Endodermal cell (in vitro differentiated cells): ENCODE measurements at places on chromosomes 12 and 14.

GRCh38 chr12:6061660-6062059 is 62.8 kb downstream of the VWF start:
- DNase-seq, result no peak

- DNase-seq, result no peak
These were observed 578 bp downstream of the DCAF5 start for GRCh38 chr14:69152181-69152901.

DNA sequence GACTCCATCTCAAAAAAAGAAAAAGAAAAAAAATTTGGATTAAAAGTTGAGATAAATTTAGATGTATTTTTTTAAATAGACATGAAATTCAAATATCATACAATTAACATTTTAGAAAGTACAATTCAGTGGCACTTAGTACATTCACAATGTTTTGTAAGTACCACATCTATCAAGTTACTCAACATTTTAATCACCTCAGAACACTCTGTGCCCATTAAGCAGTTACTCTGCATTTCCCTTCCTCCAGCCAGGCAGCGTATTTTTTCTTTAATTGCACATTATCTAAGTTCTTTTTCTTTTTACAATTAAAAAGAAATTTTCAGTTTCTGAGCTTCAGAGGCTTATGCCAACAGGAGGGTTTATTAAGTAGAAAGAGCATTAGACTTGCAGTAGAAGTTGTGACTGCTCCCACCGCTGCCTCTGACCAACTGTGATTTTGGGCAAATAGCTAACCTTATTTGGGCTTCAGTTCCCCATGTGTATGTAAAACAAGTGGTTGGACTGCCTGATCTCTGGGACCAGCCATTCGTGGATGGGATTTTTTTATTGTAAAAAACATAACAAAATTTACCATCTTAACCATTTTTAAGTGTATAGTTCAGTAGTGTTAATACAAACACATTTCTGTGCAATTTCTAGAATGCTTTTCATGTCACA is 65.7 kb downstream of the WNK1 start:
- DNase-seq, result no peak

DNA sequence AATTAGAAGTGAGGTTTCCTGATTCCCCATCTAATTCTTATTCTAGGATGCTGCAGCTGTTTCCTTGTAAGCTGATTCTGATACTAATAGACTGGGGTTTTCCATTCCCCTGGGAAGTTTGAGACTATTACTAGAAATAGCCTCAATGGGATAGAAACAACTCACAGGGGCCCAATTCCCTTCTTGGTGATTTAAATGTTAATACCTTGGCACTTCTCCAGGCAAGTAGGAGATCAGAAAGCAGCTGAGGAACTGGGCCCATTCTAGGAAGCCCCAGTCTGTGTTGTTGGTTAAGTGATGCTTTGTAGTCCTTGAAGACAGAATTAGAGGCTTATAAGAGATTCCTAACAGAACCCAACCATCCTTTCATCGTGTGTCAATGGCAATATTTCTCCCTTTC is 407.0 kb upstream of the SEL1L start:
- no peak for DNase-seq

DNA sequence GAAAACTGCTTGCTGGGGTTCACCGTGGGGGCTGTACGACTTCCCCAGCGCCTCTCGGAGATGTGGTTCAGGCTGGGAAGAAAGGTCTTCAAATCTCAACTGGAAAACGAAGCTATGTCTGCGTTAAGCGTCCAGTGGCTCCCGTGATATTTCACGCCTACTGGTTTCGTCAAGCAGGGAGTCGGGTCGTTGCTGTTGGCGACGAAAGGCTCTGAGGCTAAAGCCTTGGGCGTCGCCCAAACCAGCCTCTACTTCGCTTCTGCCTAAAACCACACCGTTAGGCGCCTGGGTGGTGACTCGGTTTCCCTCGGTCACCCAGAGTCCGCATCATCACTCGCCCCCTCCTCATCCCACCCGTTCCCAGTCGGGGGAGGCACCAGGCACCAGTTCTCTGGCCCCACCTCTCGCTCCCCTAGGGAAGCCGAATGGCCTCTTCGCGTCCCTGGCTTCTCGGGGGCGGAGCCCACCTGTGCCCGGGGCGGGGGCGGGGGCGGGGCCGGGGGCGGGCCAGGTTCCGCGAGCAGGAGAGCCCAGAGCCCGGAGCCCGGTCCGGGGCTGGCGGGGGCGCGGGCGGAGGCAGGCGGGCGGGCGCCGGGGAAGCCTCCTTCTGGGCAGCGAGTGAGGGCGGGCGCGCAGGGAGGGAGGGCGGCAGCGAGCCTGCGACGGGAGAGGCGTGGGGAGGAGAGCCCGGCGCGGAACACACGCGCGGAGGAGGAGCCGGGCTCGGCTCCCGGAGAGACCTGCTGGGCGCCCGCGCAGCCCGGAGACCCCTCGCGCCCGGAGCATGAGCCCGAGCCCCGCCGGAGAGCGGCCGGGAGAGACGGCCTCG is at the start of gene B4GALNT3:
Gene B4GALNT3 (plus strand): TSS at position 510 of the 829 bp plus-strand sequence. CDS start 438 bp downstream, outside the sequence.
- DNase-seq, result peak; percentile 97

- no peak for DNase-seq
These were observed 65.5 kb downstream of the SVOP start for GRCh38 chr12:108955225-108955835.

- no peak for DNase-seq
These were observed 14.4 kb downstream of the TMTC1 start for GRCh38 chr12:29769162-29769858.

- DNase-seq, result no peak
These were observed 481.4 kb downstream of the MDGA2 start for GRCh38 chr14:47194055-47194454.

DNA sequence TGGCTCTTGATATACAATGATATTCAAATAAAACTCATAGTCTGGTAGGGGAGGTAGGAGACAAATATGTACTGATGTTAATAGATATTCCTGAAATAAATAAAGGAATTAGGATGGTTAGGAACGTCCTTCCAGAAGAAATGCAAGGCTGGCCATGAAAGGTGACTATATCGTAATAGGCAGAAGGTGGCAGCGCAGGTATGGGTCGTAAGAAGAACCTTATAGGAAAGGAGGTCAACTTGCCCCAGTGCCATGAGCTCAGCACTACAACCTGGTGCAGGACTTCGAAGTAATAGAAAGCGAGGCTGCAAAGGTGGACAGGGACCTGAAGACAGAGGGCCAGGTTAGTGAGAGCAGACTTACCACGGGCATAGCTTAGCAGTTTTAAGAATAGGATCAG is 55.3 kb upstream of the FGD4 start:
- peak; percentile 78 for DNase-seq

- DNase-seq, result no peak
These were observed 24.8 kb upstream of the CAPRIN2 start for GRCh38 chr12:30779578-30779977.

GRCh38 chr12:128425666-128426331 is 158.8 kb downstream of the TMEM132C start:
- DNase-seq, result no peak

GRCh38 chr14:87667659-87668058 is 325.3 kb downstream of the GALC start:
- DNase-seq, result no peak

DNA sequence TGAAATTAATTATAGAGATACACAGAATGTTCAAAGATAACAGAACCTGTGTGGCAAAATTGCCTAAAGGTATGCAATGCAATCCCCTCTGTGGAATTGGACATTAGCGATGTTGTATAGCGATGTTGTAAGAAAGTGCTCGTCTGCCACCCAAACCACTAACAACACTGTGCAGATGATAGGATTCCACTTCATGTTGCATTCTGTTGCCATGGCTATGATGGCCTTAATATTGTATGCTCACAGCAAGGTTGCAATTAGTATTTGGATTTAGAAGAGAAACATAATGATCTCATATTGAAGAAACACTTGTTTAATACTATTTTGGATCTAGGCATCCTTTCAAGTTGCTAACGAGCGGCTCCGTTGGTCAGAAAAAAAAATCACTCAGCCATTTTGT is 260.3 kb downstream of the BCAT1 start:
- DNase-seq, result no peak

- no peak for DNase-seq
These were observed 381.7 kb upstream of the DDHD1 start for GRCh38 chr14:53534841-53535240.

DNA sequence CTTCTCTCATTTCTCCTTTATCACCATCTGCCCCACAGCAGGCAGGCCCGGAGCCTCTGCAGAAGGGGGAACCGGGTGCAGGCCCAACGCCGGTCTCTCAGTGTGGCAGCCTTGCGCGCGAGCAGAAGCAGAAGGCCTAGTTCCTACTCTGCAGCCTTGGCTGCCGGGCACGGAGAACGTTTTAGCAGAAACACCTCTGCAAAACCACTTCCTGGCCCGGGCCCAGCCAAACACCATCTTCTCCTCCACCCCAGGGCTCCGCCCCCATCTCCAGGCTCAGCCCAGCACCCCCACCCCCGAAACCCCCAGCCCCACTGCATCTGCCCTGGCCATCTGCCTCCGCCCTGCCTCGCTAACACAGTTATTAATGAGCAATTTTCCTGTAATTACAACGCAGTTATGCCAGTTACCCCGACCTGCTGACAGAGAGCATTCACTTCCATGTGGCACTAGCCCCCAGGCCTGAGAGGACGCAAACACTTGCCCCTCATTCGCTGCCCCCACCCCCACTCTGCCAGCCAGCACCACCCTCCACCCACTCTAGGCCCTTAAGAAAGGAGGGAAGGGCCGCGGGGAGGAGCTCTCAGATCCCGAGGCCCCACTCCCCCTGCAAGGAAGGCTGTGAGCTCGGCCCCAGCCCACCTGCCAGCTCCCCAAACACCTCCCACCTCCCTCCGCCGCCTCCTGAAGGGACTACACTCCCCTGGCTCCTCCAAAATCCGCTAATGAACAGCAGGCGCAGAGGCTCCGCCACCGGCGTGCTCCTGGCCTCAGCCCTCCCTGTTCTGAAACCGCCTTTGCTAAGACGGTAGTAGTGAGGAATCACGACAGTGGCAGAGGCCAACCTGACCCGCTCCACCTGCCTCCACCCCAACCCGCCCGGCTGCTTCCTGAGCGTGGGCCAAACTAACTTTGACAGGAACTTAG is 44.7 kb upstream of the FBRSL1 start:
- DNase-seq, result peak; percentile 86

GRCh38 chr12:27335364-27336281 is 3.0 kb downstream of the BMAL2 start:
- no peak for DNase-seq

- DNase-seq, result no peak
These were observed 216.6 kb downstream of the GLT1D1 start for GRCh38 chr12:129069886-129070285.

DNA sequence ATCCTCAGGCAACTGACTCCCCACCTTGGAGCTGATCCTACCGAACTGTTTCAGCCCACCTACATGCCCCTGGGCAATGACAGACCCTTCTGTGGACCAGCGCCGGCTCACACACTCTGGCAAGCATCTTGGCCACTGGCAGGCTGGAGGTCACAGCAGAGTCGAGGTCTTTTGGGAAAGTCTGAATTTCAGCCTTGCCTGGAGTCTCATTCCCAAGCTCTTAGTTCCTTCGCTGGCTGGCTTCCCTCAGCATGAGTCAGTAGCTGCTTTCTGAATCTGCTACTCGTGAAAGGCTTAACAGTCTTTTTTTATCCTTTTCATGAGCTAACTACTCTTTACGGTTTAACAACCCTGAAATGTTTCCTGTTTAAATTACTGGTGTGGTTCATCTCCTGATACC is 44.5 kb downstream of the ASCL4 start:
- DNase-seq, result peak; percentile 42

DNA sequence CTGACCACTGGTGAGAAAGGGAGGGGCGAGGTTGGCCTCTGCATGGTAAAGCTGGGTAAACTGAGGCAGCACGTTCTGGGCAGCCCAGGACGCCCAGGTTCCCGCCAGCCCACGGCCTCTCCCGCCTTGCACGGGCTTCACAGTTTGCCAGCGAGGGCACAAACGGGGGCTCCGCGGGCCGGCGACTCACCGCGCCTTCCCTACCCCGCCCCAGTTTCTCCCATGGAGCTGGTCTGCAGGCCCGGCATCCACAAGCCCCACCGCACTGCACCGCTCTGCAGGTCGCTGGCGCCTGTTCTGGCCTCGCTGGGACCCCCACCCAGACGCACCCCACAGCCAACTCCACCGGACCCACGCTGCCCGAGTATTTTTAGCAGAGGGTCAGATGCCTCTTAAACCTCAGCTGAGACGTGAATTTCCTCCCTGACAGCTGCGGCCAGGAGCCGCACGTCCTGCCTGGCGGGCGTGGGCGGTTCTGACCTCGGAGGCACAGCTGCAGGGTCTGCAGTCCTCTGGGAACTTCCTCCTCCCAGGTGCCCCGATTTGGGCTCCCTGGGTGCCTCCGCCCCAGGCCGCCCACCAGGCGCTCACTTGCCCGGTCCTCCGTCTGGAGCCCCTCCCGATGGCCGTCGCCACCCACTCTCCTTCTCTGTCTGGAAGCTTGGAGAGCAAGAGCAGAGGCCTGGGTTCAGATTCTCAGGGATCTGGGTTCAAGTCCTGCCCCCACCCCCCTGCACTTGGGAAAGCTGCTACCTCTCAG is 29.5 kb upstream of the INF2 start:
- peak; percentile 43 for DNase-seq

- no peak for DNase-seq
These were observed 2.8 kb downstream of the RDH5 start for GRCh38 chr12:55722948-55723347.

GRCh38 chr14:39423793-39424192 is 8.4 kb downstream of the FBXO33 start:
- no peak for DNase-seq

- peak; percentile 49 for DNase-seq
These were observed 21.8 kb downstream of the FUT8 start for GRCh38 chr14:65434216-65434850.

GRCh38 chr12:91993287-91994017 is 152.2 kb downstream of the BTG1 start:
- DNase-seq, result no peak

GRCh38 chr14:102732924-102733323 is 44.3 kb upstream of the TRAF3 start:
- peak; percentile 33 for DNase-seq

GRCh38 chr12:102562836-102563425 is 82.6 kb upstream of the IGF1 start:
- peak; percentile 60 for DNase-seq

- no peak for DNase-seq
These were observed 1.7 kb downstream of the EVL start for GRCh38 chr14:100066962-100067361.
